ENCODE measurements at places on chromosomes 3 and 15.

DNA sequence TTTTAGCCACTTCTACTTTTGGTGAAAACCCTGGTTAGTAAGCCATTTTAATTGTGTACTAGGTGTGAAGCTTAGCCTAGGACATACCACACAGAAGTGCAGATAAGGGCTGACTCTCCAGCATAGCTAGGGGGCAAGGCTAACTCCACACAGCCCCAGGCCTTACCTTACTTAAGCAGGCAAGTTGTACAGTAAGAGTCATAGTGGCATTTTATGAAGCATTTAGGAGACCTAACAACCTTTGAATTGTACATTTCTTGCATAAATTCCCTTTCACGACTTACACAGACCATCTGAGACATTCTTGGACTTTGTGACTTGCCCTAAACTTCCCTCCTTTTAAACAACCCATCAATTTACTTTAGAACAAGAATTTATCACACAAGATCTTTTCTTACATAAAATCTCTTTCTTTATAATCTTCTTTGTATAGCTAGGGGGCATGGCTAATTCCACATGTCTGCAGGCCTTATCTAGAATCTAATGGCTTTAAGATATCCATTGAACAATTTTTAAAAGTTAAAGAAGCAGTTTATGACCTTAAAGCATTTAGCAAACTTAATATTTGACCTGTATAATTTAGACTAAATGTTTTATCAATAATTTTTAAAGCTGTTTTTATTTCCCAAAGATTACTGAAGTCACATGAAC, 18.7 kb upstream of the SKIL start:
- DNase-seq = no peak

GRCh38 chr15:53862386-53862785, 102.9 kb upstream of the WDR72 start:
- DNase-seq = no peak

DNA sequence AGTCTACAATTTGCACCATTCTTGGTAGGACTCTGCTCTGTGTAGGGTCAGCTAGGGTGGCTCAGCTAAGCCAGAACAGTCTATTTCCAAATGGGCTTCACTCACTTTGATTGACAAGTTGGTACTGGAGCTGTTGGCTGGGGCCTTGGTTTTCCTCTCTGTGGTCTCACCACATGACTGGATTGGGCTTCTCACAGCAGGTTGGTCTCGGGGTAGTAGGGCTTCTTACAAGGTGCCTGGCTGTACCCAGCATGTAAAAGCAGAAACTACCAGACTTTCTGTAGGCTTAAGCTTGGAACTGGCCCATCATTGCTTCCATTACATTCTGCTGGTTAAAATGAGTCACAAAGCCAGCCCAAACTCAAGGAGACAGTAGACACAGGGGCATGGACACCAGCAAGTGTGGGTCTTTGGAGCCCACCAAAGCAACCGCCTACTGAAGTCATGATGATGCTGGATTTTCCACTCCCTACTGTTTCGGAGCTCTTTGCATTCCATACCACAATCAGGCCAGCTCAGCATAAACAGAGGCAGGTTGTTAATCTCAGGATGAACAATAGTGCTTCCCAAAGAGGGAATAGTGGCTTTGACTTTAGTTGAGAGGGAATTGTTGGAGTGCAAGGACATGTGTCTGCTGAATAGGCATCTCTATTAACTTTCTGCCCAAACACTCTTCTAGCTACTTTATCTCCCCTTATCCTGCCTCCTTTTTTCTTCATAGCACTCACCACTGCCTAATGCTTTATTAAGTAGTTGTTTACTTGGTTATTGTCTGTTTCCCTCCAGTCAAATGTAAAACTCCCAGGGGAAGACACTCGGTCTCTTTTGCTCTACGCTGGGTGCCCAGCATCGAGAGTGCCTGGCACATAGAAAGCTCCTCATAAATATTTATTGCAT, 78.0 kb upstream of the RARB start:
- no peak for DNase-seq

DNA sequence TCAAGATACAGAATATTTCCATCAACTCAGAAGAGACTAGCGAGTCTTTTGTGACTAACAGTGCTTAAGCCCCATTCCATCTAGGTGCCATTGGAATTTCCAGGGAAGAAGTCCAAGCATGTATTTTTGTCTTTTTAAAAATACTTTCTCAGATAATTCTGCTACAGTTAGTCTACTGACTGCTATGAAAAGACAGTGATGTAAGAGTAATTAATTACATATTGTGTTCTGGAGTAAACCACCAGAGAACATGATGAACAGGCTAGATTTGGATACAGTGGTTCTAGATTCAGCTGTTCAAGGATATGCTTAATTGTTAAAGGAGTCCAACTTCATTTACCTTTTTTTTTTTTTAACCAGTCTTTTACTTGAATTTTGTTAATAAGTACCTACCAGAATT, 34.8 kb upstream of the PAK6 start:
- DNase-seq = no peak

DNA sequence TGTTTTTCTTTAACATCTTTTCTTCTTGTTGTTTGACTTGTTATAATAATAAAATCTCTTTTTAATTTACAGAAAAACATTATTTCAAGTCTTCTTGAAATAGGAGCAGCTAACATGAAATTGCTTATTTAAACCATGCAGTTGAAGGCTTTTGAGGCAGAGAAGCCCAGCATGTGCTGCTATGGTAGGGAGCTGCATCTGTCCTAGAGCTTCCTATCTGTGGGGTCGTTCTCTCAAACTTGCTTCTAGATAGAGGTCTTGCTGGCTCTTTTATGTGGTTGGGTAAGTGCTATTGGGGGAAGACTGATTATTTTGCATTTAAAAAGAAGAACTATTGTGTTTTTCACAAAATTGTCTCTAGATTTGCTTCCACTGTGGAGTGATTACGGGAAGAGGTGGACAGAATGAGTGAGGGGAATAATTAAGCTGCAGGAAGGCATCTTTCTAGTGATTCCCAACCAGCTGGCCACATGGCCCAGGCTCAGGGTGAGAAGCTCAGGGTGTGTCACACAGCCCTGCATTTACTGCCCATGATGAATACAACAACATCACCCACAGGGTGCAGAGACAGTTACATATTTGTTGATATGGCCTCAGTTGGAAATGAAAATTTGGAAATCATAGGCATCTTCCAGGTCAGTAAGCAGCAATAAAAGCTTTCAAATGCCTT, 98.7 kb downstream of the CHST2 start:
- no peak for DNase-seq

GRCh38 chr3:11212784-11213183, 58.5 kb downstream of the HRH1 start:
- DNase-seq = no peak

- no peak for DNase-seq
These were observed 59.6 kb upstream of the SKOR1 start for GRCh38 chr15:67765701-67766100.

DNA sequence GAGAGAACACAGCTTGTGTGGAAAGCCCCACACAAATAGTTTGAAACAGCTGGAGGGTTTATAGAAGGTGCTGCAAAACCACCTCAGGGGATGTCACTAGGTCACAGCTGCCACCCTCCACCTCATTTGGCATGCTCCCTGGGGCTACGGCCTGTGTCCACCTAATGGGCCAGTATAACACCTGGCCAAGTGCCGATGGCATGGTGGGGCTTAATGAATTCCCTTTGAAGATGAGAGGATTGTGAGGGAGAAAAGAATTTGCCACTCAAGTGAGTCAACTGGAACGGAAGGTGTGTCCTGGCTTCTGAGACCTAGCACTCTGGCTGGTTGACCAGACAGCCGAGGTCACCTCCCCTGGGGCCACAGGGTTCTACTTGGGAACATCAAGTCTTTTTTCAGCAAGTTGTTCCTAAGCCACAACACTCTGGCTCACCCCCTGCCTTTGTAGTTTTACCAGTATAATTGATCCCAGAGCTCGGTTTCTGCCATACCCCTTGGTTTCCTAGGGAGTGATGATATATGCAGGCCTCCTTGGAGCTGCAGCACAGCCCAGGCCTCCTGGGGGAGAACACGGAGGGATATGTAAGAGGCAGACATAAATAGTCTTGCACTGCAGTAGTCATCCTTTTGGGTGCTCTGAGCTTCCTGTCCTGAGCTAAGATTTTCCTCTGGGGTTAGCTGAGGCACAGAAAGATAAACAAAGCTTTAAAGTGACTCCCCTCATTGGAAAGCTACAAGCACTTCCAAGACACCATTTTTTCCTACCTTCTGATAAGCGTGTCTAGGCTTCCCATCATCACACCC, 178.2 kb upstream of the LPP start:
- no peak for DNase-seq

- no peak for DNase-seq
These were observed 908 bp upstream of the ADPGK start for GRCh38 chr15:72784456-72784876.

GRCh38 chr3:177145954-177146353, 51.3 kb downstream of the TBL1XR1 start:
- no peak for DNase-seq

- no peak for DNase-seq
These were observed 14.5 kb downstream of the RBP1 start for GRCh38 chr3:139524841-139525636.

- no peak for DNase-seq
These were observed 256.2 kb upstream of the IL12A start for GRCh38 chr3:159732172-159733111.

Measured in CD4-positive, alpha-beta T cell treated with Interleukin-4 for 4 hours (primary cell).